ENCODE measurements at places on chromosomes 12 and 14. TPM values are rescaled to one million over a fixed set of nuclear protein-coding genes. Genes with fewer than 3 reads are reported as not detected.

Gene KRT2
- 0.08 TPM for polyA plus RNA-seq

Gene IL31
- polyA plus RNA-seq, result not detected

Gene FAM90A1
- not detected for polyA plus RNA-seq

Gene RTL1
- 0.03 TPM for polyA plus RNA-seq

Gene ZNF839
- polyA plus RNA-seq, result 7.2 TPM

Gene KCNK10
- polyA plus RNA-seq, result not detected

Gene KCNC2
- not detected for polyA plus RNA-seq

Gene PRPF39
- 24.4 TPM for polyA plus RNA-seq

Gene COX8C
- polyA plus RNA-seq, result not detected

Gene RPL36AL
- polyA plus RNA-seq, result 469 TPM

Gene DIO2
- polyA plus RNA-seq, result 93.7 TPM

Gene PLCZ1
- polyA plus RNA-seq, result not detected

Gene CLEC6A
- polyA plus RNA-seq, result not detected

Gene ANO2
- polyA plus RNA-seq, result not detected

Gene CELA1
- not detected for polyA plus RNA-seq

Gene LTA4H
- polyA plus RNA-seq, result 122 TPM

Gene PPP1R36
- 0.48 TPM for polyA plus RNA-seq

Gene ABCC9
- polyA plus RNA-seq, result not detected

Gene CLEC4D
- not detected for polyA plus RNA-seq

Gene L3HYPDH
- polyA plus RNA-seq, result 53.8 TPM

Gene TMEM117
- polyA plus RNA-seq, result 2.1 TPM

Gene RDH16
- polyA plus RNA-seq, result 0.08 TPM

Measured in A549 (cell line).